Upper lobe of right lung (tissue), 1 donor: ENCODE measurements at places on chromosomes 4 and X. TPM values are rescaled to one million over a fixed set of nuclear protein-coding genes. Genes with fewer than 3 reads are reported as not detected.

DNA sequence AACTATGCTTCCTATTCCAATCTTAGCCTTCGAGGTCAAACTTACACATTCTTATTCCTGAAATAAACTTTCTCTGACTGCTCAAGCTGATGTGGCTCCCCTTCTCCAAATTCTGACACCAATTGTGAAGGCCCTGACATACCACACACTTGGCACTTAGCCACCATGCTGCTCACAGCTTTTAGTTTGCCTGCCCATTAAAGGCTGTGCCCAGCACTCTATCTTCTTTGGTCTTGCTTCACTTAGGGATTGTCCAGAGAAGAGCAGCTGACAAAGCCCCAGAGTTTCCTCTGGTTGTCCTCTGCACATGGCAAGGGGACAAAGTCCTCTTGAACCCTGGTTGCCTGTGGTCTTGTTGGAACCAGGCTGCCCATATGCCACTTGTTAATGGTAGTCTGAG is 126.1 kb downstream of the ARHGEF9 start:
- H3K36me3 ChIP-seq, result peaks cover 3% of the 10 kb centered on the region
- no peak overlapping the region for H3K4me3 ChIP-seq
- no peak overlapping the region for H3K27ac ChIP-seq
- no peaks in the 10 kb centered on the region for H3K27me3 ChIP-seq
- no peaks in the 10 kb centered on the region for H3K4me1 ChIP-seq

- H3K27ac ChIP-seq, result no peak overlapping the region
- H3K27me3 ChIP-seq, result no peaks in the 10 kb centered on the region
- no peak for DNase-seq
These were observed 60.3 kb upstream of the PRRG3 start for GRCh38 chrX:151634937-151635336.

SPANXN1 gene
- not detected for total RNA-seq

DNA sequence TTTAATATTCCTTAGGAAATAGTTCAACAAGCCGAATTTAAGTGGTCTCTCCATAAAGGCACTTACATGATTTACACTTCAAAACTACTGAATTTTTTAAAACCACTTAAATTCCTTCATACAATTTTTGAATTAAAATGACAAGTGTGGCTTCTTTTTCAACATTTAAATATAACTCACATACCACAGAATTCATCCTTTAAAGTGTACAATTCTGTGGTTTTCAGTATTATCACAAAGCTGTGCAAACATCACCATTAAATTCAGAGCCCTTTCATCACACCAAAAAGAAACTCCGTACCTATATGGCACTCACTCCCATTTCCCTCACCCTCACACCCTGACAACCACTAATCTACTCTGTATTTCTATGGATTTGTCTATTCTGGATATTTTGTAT is 200.9 kb upstream of the MAB21L2 start:
- DNase-seq, result no peak
- no peaks in the 10 kb centered on the region for H3K27me3 ChIP-seq
- H3K27ac ChIP-seq, result no peak overlapping the region
- H3K4me3 ChIP-seq, result no peak overlapping the region

DNA sequence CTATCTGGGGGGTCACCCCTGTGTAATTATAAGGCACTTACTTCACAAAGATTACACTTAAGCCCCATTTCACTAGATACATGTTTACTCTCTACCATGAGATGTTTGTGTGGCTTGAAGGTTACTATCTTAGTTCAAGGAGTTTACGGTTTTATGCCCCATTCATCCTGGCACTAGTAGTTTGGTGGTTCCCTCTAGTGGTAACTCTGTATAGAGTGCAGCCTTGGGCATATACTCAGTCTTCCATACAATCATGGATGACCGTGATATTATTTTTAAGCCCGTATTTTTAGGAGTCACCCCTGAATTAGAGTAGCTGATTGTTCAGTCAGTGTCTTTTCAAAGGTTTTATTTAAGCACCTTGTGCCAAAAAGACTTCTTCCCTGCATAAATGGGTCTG is 109.9 kb upstream of the FAM47C start:
- no peaks in the 10 kb centered on the region for H3K27me3 ChIP-seq
- H3K36me3 ChIP-seq, result no peaks in the 10 kb centered on the region
- no peak for DNase-seq
- H3K4me1 ChIP-seq, result no peaks in the 10 kb centered on the region
- H3K27ac ChIP-seq, result no peak overlapping the region

OCIAD1 gene
- total RNA-seq, result 101 TPM

DNA sequence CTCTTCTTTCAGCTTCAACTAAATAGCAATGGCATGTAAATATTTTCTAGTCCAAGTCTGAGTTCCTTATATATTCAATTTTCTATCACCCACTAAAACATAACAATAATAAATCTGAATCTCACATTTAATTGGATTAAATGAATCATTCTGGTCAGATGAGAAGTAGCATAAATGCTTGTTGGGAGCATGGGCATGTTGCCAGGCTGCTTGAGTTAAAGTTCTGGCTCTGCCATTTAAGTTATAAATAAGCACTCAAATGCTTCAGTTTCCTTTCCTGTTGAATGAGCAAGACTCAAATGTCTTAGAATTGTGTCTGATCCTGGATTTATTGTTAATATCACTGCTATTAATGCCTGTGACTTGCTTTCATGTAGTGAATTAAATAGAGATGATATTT is 496.3 kb downstream of the STPG2 start:
- H3K27me3 ChIP-seq, result no peaks in the 10 kb centered on the region
- no peaks in the 10 kb centered on the region for H3K4me1 ChIP-seq

DNA sequence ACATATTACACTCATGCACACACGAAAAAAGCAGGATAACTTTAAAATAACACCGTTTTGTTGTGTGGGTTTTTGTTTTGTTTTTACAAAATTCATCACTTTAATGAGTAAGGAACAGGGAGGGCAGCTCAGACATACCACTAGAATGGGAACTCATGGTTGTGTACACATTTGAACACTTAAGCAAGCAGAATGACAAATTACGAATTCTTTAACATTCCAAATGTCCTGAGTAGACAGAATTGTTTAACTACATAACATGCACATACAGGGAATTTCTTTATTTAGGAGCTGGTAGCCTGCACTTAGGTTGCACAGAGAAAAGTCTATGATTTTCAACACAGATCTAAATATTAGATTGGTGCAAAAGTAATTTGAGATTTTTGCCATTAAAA is 96.4 kb downstream of the ATP8A1 start:
- no peaks in the 10 kb centered on the region for H3K4me1 ChIP-seq
- H3K27ac ChIP-seq, result no peak overlapping the region
- no peak overlapping the region for H3K4me3 ChIP-seq
- no peak for DNase-seq
- H3K27me3 ChIP-seq, result no peaks in the 10 kb centered on the region

GRCh38 chrX:41449615-41450014 is 2.5 kb downstream of the NYX start:
- no peak for DNase-seq
- peak overlapping the region; percentile 16 for H3K4me3 ChIP-seq
- no peak overlapping the region for H3K27ac ChIP-seq

DNA sequence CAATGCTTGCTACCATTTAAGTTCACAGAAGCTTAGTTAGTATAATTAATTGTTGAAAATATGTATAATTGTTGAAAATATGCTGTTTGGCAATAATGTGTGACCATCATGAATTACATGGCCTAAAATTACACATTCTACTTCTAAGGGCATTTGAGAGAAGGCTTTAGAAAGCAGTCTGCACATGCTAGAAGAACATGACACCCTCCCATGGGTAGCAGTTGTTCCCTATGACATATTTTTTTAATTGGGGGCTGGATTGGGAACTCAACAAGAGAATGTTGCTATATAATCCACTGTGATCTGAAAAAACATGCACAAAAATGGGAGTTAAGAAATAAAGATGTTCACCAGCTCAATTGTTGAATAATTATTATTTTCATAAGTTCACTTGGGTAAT is 331.4 kb downstream of the ARHGAP24 start:
- H3K27ac ChIP-seq, result no peak overlapping the region
- DNase-seq, result no peak
- H3K4me3 ChIP-seq, result no peak overlapping the region
- no peaks in the 10 kb centered on the region for H3K4me1 ChIP-seq
- H3K27me3 ChIP-seq, result no peaks in the 10 kb centered on the region

DNA sequence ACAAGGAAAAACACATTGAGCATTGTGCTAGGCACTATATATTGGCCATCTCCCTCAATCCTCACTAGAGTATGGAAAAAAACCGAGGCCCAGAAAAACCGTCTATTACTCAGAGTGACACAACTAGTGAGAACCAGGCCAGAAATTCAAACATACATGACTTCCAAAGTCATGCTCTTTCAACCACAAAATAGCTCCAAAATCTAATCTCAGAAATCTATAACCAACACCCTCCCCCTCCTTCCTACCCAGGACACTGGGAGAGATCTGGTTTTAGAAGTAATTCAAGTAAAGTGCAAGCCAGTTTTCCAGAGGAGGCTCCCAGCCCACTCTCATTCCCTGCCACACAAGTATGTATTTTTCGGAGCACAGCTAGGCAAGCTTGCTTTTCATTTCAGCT is 7.6 kb downstream of the HS3ST1 start:
- no peak for DNase-seq
- no peak overlapping the region for H3K27ac ChIP-seq
- no peaks in the 10 kb centered on the region for H3K4me1 ChIP-seq
- no peak overlapping the region for H3K4me3 ChIP-seq
- H3K27me3 ChIP-seq, result no peaks in the 10 kb centered on the region
- no peaks in the 10 kb centered on the region for H3K36me3 ChIP-seq

- H3K4me3 ChIP-seq, result no peak overlapping the region
- peaks cover 14% of the 10 kb centered on the region for H3K27me3 ChIP-seq
- DNase-seq, result no peak
- H3K27ac ChIP-seq, result no peak overlapping the region
- no peaks in the 10 kb centered on the region for H3K36me3 ChIP-seq
These were observed 15.2 kb downstream of the ADRA2C start for GRCh38 chr4:3781193-3781886.

GRCh38 chrX:14352511-14352910 is 176.8 kb upstream of the GLRA2 start:
- H3K4me1 ChIP-seq, result no peaks in the 10 kb centered on the region
- H3K36me3 ChIP-seq, result no peaks in the 10 kb centered on the region
- no peak overlapping the region for H3K4me3 ChIP-seq
- no peak for DNase-seq
- H3K27me3 ChIP-seq, result no peaks in the 10 kb centered on the region

- H3K27me3 ChIP-seq, result no peaks in the 10 kb centered on the region
- no peak overlapping the region for H3K27ac ChIP-seq
- DNase-seq, result no peak
- no peaks in the 10 kb centered on the region for H3K36me3 ChIP-seq
- H3K4me3 ChIP-seq, result no peak overlapping the region
These were observed 16.1 kb downstream of the CLCN4 start for GRCh38 chrX:10172877-10173276.
